NCI-H1694 (cell line): ENCODE measurements at places on chromosomes 16 and 17.
A peak's percentile ranks its signal among the peaks of the same experiment; 100 is the strongest.

DNA sequence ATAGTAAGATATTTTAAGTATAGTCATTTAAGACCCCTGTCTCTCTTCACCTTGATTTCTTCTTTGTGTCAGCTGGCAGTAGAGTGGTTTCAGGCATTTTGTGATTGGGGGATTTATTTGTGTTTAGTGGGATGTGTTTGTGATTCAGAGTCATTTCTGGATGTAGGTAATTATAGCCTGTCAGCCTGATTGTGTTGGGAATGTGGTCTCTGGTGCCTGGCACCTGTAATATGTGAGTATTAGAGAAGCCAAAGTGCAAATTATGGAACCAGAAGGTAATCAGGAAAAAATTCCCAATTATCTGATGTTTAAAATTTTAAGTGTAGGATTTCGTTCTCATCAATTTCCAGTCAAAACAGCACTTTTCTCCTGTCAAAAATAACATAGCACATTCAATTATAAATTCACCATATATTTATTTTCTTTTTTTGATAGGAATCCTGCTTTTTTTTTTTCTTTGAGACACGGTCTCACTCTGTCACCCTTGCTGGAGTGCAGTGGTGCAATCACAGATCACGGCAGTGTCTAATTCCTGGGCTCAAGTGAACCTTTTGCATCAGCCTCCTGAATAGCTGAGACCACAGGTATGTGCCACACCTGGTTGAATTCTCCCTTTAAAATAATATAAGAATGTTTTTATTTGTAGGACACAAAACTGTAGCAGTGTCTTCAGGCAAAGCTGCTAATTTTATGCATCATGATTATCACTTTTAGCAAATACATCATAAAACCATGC, 42.7 kb downstream of the ATF7IP2 start:
- DNase-seq, result no peak

DNA sequence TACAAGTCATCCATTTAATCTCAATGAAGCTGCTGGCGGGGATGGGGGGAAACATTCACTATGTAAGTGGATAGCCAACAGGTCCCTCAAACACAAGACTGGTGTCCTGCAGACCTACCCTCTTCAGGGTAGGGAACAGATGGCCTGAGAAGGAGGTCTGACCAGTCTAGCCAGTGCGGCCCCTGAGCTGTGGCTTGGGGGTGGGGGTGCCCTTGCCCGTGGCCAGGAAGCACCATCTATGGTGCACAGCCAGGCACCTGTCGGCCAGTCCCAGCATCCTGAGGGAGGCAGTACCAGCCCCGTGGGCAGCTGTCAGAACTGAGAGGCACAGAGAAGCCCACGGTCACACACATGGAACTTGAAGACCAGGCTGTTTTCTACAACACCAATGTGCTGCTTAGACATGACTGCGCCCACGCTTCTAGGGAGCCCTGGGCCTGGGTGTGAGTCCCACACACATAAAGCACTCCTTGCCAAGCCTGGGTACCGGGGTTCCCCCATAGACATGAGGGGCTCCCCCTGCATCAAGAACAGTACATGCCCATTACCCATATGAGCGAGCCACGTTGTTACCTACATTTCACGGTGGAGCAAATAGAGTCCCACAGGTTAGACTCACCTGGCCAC, 40.9 kb downstream of the RMI2 start:
- no peak for DNase-seq

- DNase-seq, result no peak
Observed at GRCh38 chr17:67974598-67975066, 21.6 kb downstream of the C17orf58 start.

DNA sequence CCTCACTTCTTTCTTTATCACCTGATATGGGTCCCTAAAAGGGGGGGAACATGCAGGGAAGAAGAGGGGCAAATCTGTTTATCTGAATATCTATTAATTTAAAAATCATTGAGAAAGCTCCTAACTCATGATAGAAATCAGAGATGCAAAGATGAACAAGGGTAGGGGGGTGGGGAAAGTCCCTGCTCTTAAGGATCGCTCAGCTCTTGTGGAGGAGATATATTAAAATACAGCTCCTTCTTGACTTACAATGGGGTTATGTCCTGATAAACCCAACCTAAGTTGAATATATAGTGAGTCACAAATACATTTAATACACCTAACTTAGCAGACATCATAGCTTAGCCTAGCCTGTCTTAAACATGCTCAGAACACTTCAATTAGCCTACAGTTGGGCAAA, 237.5 kb downstream of the MAF start:
- no peak for DNase-seq

DNA sequence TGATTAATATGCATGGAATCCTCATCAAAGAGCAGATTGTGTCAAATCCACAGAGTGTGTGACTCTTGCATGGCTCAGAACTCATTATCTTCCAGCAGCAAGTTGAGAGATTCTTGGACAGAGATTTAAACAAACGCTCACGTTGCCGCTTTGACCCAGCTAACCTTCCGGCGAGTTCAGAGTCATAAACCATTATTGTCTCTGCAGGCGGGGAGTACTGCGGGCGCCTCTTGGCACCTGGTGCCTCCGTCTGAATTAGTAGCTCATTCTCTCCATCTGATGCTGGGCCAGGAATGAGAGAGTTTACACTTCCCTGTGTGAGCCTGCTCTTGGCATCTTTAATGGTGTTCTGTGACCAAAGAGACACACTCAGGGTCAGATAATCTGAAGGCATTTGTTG, 138.6 kb upstream of the WSCD1 start:
- DNase-seq, result no peak

DNA sequence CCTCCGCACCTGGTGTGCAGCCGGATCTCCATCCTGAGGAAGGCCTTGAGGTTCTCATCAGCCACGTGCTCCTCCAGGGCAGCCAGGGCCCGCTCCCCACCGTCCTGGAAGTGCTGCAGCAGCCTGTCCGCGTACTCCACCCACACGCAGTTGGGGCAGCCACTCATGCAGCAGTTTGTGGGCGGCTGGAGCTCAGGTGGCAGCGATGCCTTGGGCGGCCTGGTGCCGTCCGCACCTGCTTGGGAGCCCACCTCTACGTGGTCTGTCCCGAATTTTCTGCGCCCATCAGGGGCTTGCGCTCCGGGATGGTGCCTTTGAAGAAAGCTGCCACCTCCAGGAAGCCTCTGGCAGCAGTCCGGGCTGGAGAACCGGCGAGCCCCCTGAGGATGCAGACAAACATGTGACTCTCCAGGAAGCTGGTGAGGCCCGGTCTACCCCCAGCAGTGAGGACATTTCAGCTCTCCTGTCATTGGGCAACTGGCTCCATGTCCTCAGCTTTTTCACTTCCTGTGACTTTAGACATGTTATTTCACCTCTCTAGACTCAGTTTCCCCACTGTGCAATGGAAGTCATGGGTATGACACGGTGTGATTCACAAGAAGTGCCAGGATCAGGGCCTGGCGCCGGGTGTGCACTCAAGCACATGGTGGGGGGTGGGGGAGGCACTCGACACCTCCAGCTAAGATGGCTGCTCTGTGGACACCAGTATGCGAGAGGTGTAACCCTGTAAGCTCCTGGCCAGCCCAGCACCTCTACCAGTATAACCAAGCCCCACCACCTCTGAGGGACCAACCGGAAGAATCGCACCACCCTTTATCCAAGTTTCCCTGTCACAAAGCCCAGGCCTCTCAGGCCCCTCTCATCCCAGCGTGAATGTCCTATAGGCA, 957 bp downstream of the OXLD1 start:
- DNase-seq, result no peak

DNA sequence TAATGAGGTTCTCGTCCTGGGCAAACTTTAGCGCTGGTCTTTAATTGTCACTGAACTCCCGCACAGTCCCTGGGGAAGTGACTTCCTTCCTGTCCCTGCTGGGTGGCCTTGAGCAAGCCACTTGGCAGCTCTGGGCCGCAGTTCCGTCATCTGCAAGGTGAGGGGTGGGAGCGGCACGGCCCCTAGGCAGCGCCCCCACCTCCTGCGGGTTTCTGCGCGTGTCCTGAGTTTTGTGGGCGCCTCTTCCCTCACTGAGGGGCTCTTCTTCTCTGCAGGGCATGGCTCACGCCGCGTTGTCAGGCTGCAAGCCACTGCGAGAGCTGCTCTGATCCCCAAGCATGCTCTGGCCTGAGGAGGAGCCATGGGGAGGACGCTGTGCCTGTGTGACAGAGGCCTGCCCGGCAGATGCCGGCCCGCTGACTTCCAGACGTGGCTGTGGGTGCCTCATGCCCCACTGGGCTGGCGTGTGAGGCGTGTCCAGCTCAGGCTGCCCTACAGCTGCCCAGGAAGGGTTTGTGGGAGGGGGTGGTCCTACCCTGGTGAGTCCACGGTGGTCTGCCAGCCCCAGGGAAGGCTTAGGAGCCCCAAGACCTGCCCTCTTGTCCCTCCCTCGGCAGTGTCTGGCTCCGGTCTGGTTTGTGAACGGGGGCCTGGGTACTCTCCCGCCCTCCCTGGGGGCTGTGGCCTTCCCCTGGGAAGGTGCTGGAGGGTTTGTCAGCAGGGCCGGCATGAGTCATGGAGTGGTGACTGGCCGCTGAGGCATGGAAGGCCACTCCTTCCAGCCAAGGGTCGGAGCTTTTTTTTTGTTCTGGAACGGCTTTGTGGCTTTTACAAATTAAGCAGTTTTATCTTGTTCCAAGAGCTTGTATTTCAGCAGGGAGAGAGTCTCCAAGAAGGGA, 182.0 kb downstream of the SEC14L1 start:
- DNase-seq, result no peak

DNA sequence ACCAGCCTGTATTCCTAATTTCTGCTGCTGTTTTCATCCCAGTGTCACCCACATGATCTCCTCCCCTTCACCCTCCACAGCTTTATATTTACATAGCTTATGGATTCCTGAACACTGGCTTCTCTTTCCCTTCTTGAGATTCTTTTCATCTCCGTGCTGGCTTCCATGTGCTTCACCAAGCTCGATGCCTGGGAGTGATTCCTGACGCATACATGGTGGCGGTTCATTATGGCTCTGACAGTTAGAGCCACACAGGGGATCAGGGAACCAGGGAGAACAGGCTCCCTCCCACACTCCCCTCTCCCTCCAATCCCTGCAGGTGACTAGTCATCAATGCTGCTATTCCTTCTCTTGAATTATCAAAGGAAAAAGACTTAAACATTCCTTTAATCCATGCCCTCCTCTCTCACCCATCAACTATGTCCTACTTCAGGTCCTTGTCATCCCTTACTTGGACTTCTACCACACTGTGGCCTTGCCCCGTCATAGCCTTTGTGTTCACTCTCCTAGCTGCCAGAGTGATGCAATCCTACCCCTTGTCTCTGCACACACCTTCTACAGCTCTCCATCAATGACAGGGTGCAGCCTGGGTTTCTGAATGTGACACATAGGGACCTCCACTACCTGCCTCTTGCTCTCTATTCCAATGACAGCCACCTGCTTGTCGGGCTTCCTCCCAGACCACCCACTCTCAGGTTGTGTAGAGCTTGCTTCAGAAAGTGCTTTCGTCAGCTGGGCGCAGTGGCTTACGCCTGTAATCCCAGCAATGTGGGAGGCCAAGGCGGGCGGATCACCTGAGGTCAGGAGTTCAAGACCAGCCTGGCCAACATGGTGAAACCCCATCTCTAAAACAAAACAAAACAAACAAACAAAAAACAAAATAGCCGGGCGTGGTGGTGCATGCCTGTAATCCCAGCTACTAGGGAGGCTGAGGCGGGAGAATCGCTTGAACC, 43.6 kb downstream of the MYH13 start:
- DNase-seq, result no peak

GRCh38 chr16:27639561-27640276, 89.8 kb downstream of the KATNIP start:
- DNase-seq, result peak; percentile 53

- DNase-seq, result no peak
Observed at GRCh38 chr16:57598437-57598836, 30.0 kb upstream of the ADGRG1 start.

- no peak for DNase-seq
Observed at GRCh38 chr17:74386386-74386785, 19.1 kb downstream of the GPR142 start.

GRCh38 chr17:70049801-70050591, 25.0 kb upstream of the KCNJ16 start:
- DNase-seq, result no peak

- DNase-seq, result no peak
Observed at GRCh38 chr16:56848029-56848936, 16.7 kb upstream of the SLC12A3 start.

- no peak for DNase-seq
Observed at GRCh38 chr17:34390649-34391048, 27.6 kb upstream of the CCL1 start.

- no peak for DNase-seq
Observed at GRCh38 chr16:35714665-35715064, 2255.3 kb downstream of the TP53TG3F start.

- no peak for DNase-seq
Observed at GRCh38 chr17:72764632-72765041, 327.9 kb downstream of the SLC39A11 start.
